Fibroblast of skin of left biceps (primary cell): ENCODE measurements at places on chromosomes 4 and X.
A peak's percentile ranks its signal among the peaks of the same experiment; 100 is the strongest.

DNA sequence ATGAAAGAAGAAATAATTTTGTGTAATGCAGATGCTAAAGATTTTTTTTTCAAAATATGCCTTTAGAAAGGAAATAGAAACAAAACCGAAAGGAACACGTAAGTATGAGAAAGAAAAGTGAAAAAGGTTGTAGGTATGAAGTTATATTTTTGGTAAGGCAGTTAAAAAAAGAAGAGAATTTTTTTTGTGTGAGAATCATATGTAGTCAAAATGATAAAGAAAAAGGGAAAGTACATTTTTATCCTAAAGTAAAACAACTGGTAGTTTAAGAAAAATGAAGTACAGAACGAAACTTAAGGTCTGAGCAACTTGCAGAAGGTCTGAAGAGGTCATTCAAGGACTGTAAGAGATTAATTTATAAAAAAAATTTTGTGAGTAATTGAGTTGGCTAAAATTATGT, 164.0 kb upstream of the TRAM1L1 start:
- no peak for DNase-seq

GRCh38 chrX:72110051-72110875, 21.5 kb downstream of the RTL5 start:
- DNase-seq, result no peak

- no peak for DNase-seq
Observed at GRCh38 chr4:21952549-21952948, 4.0 kb upstream of the KCNIP4 start.

GRCh38 chr4:161767116-161767515, 396.7 kb downstream of the FSTL5 start:
- peak; percentile 12 for DNase-seq

DNA sequence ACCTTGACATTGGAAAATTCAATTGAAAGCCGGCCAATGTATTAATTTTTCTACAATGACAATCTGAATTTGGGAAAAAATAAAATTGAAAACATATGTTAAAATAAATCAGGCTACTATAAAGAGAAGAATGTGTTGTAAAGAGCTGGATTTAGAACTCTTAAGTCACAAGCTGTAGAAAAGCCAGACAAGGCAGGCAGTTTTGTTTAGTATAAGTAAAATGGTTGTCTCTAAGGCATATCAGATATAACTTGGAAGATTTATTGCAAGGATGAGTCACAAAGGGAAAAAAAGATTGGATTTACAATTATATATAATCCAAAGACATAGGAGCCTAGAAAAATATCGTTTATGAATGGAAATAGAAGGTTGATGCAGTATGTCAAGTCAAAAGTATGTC, 549.1 kb upstream of the EPHA5 start:
- no peak for DNase-seq

GRCh38 chr4:55634417-55635128, 1.5 kb downstream of the NMU start:
- DNase-seq, result no peak

DNA sequence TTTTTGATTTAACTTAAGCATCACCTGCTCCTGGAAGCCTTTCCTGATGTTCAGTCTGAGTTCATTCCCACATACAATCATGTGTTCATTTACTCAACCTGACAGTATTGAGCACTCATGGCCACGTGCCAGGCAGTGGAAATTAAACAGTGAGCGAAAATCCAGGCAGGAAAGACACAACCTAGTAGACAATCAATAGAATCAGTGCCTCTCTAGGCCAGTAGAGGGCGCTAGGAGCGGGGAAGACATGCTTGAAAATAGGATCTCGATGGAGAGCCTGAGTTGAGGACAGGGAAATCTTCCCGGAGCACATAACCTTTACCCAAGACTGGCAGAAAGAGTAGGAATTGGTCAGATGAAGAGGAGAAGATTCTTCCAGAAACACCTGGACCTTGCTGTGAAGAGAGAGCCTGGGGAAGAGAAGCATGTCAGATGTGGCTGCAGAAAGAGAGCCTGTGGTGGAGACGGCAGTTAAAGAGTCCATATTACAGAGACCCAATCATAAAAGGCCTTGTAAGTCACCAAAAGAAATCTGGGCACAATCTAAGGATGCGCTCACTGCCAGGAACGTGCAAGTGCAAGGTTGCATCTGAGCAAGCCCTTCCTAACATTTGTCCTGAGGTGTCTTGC, 103.5 kb downstream of the LDB2 start:
- no peak for DNase-seq
